Hindlimb muscle (tissue), 1 donor: ENCODE measurements at places on chromosomes 3 and 15. TPM values are rescaled to one million over a fixed set of nuclear protein-coding genes. Genes with fewer than 3 reads are reported as not detected.

Gene PIERCE2
- 1.7 TPM for polyA plus RNA-seq

Gene PLCH1
- polyA plus RNA-seq: 0.41 TPM

Gene TM6SF1
- polyA plus RNA-seq: 57.6 TPM

Gene RETNLB
- polyA plus RNA-seq: not detected

Gene GRIP2
- 30.7 TPM for polyA plus RNA-seq

Gene SAMD7
- not detected for polyA plus RNA-seq
